ENCODE measurements at places on chromosomes 6 and 20.

DNA sequence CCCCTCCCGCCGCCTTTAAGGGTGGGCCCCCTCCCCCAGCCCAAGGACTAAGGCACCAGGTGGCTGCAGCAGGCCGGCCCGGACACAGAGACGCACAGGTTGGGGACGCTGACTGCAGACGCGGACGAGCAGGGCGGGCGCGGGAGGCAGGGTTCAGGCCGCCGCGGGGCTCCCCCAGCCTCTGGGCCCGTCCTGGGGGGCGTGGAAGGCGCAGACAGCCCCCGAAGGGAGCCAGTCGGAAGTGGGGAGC, 9.3 kb downstream of the DUSP15 start:
- no peak for DNase-seq

GRCh38 chr6:113855500-113856374, 1.4 kb upstream of the MARCKS start:
- no peak for DNase-seq

DNA sequence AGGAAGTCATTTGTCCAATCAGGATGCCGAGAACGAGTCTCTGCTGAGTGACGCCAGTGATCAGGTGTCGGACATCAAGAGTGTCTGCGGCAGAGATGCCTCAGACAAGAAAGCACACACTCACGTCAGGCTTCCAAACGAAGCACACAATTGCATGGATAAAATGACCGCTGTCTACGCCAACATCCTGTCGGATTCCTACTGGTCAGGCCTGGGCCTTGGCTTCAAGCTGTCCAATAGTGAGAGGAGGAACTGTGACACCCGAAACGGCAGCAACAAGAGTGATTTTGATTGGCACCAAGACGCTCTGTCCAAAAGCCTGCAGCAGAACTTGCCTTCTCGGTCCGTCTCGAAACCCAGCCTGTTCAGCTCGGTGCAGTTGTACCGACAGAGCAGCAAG, 281.5 kb downstream of the TSHZ2 start:
- no peak for DNase-seq

GRCh38 chr6:33425668-33426577, 6.1 kb downstream of the SYNGAP1 start:
- peak; percentile 68 for DNase-seq

GRCh38 chr6:170423814-170424603, 117.5 kb downstream of the FAM120B start:
- DNase-seq = no peak

- no peak for DNase-seq
These were observed 276.0 kb downstream of the TFAP2A start for GRCh38 chr6:10138917-10139316.

DNA sequence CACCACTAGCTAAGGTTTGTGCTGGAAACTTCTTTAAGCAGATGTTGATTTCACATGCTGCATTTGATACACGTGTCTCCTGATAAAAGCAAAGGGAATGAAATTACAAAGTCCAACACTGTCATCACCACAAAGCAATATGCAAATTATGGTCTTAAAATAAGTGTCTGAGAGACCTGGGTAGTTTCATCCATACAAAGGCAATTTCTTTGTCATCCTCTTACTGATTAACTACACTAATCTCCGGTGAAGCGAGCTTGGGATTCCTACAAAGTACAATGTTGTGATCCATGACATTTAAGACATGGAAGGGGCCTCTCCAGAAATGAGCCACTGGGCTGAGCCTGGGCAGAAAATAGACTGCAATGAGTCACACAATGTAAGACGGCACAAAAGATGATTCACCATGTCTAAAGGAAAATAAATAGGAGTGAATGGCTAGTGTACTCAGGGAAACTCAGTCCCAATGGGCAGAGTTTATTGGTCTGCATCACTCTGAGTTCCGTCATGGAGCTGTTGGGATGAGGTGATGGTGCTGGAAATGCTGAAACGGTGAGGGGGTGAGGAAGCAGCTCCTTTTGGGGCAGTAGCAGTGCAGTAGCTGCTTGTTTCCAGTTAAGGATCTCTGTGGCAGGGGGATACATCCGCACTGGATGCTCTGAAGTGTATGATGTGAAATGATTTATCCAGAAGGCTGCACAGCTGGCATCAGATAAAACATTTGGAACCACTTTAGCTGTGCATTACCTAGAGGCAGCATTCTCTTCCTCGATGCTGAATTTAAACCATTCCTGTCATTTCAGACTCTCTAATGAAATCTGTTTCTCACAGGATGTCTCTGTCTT, 103.3 kb downstream of the IBTK start:
- no peak for DNase-seq

DNA sequence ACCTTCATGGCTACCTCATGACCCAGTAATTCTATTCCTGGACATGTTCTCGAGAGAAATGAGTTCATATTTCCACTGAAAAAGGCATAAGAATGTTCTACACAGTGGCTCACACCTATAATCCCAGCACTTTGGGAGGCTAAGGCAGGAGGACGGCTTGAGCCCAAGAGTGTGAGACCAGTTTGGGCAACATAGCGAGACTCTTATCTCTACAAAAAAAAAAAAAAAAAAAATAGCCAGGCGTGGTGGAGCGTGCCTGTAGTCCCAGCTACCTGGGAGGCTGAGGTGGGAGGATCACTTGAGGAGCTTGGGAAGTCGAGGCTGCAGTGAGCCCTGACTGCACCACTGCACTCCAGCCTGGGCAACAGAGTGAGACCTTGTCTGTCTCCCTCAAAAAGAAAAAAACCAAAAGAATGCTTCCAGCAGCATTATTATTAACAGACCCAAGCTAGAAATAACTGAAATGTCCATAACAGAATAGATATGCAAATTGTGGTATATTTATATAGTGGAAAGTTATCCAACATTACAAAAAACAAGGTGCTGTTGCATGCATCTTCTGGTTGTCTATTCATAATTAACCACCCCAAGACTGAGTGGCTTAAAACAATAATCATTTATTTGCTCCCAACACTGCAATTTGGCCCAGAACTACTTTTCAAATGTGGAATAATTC, 9.4 kb upstream of the RAB44 start:
- DNase-seq = no peak

DNA sequence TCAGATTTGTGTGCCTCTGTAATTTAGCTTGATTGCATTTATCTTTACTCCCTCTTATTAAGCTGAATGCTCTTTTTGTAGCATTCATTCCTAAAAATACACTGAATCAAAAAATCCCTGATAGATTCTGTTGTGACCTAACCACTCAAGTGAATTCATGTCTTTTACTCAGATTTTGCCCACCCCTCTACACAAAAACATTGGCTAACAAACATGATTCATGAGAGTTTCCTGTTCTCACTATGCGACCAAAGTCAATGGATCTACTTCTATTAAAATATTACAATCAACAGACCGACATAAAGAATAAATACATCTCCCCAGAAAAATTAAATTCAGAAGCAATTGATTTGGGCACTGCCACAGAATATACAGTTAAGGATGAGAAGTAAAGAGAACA, 99.5 kb upstream of the THEMIS start:
- DNase-seq = no peak
